ENCODE measurements at places on chromosomes 16 and 17. TPM values are rescaled to one million over a fixed set of nuclear protein-coding genes. Genes with fewer than 3 reads are reported as not detected.

DNA sequence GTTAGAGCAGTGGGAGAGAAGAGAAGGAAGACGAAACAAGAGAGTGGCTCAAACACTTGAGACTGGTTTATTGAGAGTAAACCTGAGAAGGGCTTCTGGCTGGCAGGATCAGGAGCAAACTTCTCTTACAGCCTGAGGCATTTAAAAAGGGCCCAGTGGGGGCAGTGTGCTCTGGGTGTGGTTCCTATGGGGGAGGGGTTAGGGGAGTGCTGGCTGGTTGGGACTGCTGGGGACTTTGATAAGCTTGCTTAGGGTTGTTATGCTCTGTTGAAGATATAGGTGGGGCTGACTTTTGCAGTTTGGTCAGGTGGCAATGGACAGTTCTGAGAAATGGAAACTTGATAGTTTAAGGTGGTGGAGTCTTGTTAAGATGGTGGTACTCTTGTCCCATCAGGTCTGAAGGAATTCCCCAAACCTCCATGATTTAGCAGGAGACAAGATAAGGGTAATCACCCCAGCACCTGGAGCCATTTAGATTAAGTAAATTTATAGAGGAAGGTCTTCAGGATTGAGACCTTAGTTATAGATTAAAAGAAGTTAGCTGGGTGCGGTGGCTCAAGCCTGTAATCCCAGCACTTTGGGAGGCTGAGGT is 79.3 kb downstream of the EMP2 start:
- DNase-seq, result no peak

The GHDC gene
- total RNA-seq, result 14.5 TPM

The CRYBA1 gene
- not detected for total RNA-seq

The NKIRAS2 gene
- total RNA-seq, result 28.3 TPM

GRCh38 chr17:81551458-81552243 is 502 bp downstream of the FAAP100 start:
- no peak for DNase-seq

- no peak for DNase-seq
These were observed 2.9 kb downstream of the NFAT5 start for GRCh38 chr16:69568676-69569075.

DNA sequence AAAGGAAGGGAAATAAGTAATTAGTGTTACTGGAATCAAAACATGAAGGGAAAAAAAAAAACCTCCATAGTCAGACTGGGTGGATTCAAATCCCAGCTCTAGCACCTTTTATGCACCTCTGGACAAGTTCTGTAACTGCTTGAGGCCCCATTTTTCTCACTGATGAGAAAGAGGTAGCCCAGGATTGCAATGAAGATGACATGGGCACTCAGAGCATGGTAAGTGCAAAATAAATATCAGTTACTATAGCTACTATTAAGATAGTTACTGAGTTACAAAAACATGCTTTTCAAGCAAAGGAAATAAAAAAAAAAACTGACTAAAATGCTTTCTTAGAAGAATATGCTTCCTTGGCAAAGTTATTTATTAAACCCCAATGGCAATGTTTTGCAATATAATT is 58.8 kb downstream of the CEP95 start:
- DNase-seq, result no peak

The LDAF1 gene
- 49.6 TPM for total RNA-seq

DNA sequence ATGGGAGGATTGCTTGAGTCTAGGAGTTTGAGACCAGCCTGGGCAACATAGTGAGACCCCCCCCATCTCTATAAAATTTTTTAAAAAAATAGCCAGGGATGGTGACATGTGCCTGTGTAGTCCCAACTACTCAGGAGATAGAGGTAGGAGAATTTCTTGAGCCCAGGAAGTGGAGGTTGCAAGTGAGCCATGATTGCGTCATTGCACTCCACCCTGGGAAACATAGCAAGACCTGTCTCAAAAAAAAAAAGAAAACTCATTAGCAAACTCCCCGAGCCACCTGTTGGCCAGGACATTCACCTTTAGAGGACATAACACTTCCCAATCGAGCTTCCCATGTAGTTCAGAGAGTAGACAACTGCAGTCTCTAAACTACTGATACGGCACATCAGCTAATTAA is 274.2 kb downstream of the ABCC12 start:
- no peak for DNase-seq
